ENCODE measurements at places on chromosomes 13 and 19.

- DNase-seq, result no peak
These were observed 96.2 kb downstream of the SUCLA2 start for GRCh38 chr13:47904891-47905290.

- no peak for DNase-seq
These were observed 37.5 kb downstream of the ARRDC2 start for GRCh38 chr19:18045307-18046050.

DNA sequence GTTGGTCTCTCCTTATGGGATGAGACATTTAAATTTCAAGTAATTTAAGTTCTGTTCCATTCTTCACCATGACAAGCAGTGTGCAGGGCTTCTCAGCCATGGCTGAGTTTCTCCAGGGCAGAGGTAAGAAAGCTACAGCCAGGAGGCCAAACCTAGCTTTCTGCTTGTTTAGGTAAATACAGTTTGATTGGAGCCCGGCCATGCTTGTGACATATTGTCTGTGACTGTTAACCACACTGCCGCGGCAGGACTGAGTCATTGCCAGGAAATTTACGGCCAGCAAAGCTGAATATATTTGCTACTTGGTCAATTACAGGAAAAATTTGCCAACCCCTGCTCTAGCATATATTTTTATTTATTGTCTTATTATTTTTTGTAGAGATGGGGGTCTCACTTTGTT, 10.7 kb downstream of the NLRP8 start:
- DNase-seq, result no peak

GRCh38 chr13:111111376-111111937, 3.7 kb upstream of the ARHGEF7 start:
- no peak for DNase-seq

DNA sequence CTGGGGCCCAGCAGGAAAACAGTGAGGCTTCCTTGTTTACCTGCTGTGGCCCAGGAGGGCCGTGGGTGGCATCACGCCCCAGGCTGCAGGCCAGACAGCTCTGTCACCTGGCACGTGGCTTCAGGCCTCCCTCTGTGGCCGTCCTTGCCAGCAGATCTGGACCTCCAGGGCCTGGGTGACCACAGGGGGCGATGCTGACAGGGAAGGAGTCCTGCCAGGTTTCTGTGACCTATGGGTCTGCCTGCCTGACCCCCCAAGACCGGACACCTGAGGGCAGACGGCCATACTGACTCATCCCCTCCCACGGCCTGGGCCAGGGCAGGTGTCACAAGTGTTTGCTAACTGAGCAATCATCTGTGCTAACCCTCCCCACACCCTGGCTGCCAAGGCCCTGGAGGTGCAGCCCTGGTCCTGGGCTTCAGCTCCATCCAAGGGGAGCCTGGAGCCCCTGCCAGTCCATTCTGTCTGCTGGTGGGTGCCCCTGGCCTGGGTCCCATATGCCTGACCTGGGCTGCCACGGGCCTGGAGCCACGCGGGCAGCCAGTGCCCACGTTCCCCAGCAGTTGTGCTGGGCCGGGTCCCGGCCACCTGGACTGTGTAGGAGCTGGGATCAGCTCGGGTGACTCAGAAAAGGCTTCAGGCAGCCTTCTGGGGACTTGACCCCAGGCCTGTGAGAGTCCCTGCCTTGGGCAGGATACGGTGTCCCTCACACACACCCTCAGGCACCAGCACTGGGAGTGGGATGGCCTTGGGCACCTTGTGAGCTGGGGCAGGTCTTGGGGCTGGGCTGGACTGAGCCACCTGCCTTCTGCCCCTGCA, 3.7 kb downstream of the CDC34 start:
- DNase-seq, result peak; percentile 51

DNA sequence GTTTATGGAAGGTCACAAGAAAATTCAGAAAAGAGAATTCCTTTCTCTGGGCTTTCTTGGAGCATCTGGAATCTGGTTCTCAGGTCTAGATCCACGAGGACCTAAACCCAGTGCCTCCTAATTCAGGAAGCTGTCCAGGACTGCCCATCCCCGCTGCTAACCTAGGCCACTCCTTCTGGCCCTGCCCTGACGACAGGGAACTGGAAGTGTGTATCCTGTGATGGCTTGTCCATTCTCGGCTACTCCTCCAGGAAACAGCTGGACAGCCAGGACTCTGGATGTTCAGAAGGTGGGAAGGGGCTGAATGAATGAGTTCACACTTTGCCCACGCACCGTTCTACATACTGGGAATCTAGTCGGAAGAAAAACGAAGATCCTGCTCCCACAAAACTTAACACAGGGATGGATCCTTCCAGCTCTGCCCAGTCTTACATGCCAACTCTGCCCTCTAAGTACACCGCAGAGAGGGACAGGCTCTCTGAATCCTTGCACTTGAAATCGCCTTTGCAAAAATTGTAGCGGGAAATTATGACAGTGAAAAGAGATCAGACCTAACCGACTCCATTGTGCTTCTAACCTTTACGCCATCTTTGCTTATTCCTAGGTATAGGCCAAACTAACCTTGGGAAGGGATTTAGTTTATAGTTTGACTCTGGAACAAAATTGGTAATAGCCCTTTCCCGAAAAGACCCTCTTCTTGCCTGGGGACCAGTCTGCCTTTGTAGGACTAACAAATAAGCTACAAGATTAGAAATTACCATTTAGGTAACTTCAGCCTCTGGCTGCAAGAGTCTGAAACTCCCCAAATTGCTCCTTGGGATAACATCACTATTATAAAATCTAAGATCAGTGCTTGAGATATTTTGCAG, 1.8 kb downstream of the LSM4 start:
- DNase-seq, result no peak

- DNase-seq, result peak; percentile 46
These were observed 4.3 kb upstream of the RAP2A start for GRCh38 chr13:97429681-97430081.

DNA sequence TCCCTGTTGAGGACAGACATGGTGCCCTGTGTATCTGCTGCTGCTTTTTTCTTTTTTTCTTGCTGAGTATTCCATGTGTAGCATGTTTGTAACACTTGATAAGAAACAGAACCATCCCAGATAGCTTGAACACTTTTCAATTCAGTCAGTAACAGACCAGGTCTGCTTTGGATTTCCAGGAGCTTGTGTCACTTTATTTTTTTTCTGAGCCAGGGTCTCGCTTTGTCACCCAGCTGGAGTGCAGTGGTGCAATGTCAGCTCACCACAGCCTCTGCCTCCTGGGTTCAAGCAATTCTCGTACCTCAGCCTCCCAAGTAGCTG, 43.7 kb downstream of the BBC3 start:
- no peak for DNase-seq

DNA sequence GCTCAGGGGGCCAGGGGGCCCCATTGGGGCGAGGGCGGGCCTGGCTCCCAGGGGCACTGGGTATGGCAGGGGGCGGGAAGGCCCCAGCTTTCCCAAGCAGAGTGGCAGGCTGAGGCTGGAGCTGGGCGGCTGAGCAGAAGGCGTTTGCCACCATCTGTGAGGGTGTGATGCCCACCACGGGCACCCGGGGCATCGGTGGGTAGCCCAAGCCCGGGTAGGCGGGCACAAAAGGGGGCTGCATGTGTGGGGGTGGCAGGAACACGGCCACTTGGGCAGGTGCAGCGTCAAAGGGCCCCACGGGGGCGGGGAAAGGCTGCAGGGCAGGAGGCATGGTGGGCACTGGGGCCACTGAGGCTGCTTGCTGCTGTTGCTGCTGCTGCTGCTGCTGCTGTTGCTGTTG, 22.8 kb downstream of the NUMBL start:
- DNase-seq, result no peak

DNA sequence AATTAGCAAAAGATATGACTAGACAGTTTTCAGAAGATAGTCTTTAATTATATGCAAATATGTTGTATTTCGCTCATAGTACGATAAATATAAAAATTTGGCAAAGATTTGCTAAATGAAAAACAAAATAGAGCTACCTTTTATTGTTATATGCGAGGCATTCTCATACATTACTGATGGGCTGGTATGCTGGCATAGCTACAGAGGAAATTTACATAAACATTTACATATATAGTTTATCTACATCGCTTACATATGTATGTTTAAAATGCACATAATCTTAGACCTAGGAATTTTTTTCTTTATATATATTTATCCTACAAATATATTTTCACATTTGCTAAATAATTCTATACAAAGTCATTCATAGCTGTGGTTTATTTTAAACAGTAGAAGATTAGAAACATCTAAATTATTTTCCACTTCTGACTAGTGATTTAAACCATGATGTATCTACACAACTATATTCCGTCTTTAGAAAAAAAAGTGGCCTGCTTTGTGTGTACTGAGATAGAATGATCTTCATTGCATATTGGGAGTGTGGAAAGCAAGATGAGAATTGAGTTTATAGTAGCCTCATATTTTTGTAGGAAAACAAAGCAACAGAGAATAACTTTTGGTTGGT, 1345.0 kb upstream of the SLC10A2 start:
- DNase-seq, result no peak

GRCh38 chr13:25166306-25166705, 5.8 kb downstream of the AMER2 start:
- DNase-seq, result no peak

GRCh38 chr19:41233748-41234240, 14.8 kb downstream of the AXL start:
- DNase-seq, result no peak

GRCh38 chr13:114054830-114055439, 77.5 kb downstream of the RASA3 start:
- no peak for DNase-seq

GRCh38 chr13:53442979-53443378, 414.4 kb downstream of the OLFM4 start:
- no peak for DNase-seq

DNA sequence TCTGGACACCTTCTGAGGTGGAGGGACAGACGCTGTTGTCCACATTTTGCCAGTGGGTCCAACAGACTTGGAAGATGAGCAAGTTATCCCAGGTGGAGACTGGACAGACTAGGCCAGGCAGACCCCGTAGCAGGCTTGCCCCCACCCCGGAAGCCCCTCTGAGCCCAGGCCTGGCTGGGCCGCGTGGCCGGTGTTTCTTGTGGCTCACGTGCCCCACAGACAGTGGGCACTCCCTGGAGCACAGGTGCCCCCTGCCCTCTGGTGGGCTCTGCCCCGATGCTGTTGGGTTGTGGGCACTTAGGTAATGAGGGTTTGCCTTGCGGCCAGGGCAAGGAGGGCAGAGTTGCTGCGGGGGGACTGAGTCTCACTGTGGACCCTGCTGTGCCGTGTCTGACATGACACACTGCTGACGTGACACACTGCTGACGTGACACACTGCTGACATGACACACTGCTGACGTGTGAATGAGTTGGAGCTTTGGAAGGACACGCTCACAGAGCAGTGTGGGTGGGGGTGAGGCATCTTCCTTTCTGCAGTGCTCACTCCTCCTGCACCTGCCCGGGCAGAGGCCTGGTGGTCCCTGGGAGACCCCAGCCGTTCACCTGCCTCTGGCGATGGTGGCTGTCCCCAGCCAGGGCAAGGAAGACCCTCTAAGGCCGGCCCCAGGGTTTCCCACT, 25.1 kb downstream of the DOT1L start:
- no peak for DNase-seq

- no peak for DNase-seq
These were observed 141.9 kb downstream of the ZIC5 start for GRCh38 chr13:99829593-99830239.

DNA sequence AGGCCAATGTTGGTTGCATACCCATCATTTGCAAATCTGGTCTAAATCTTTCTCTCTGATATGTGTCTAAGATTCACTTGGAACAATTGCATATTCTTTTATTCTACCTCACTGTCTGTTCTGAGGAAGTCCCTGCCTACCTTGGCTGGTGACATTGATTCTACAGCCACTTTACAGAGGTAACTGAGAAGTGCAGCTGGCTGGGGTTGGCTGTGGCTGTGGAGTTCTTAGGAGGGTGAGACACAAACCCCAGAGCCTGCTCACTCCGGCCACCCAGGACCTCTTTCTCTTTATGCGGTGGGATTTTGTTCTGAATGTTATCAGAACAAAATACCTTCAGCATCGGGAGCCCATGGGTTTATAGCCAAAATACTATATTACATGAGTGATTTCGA, 54.5 kb upstream of the IRS2 start:
- DNase-seq, result no peak

- peak; percentile 72 for DNase-seq
These were observed 9.4 kb upstream of the AKT2 start for GRCh38 chr19:40294560-40294959.

- DNase-seq, result no peak
These were observed 4.8 kb upstream of the IGFL1 start for GRCh38 chr19:46224773-46225172.

GRCh38 chr13:98503175-98504028, 73.5 kb downstream of the STK24 start:
- DNase-seq, result no peak

GRCh38 chr13:106540613-106541012, 5.2 kb upstream of the EFNB2 start:
- DNase-seq, result no peak

DNA sequence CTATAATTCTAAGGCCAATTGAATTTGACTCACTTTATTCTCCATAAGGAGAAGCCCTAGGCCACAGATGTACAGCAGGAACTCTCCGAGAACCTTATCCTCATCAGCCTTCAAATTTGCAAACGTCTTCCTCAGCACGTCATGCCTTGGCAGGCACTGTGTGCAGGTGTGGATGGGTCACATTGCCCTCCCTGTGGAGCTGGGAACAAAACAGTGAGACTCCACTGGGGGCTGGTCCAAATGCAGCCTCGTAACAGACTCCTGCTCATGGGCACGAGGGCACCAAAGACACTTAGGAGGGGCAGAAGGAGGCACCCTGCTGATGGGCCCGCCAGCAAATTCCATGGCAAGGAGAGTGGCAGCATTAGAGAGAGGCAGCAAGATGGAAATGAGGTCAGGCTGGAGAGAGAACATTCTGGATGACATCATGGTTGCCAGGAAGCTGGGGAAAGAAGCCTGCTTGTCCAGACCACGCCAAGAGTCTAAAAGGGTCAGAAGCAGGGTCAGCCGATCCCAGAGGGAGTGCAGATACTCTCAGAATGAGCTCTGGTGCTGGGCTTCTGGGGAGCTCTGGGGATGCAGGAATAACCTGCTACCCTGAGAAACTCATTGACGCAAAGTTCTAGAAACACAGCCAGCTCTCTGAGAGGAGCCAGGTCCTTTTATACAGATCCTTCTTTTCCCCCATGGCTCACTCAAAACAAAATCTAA, 242.2 kb downstream of the B3GLCT start:
- DNase-seq, result peak; percentile 18

DNA sequence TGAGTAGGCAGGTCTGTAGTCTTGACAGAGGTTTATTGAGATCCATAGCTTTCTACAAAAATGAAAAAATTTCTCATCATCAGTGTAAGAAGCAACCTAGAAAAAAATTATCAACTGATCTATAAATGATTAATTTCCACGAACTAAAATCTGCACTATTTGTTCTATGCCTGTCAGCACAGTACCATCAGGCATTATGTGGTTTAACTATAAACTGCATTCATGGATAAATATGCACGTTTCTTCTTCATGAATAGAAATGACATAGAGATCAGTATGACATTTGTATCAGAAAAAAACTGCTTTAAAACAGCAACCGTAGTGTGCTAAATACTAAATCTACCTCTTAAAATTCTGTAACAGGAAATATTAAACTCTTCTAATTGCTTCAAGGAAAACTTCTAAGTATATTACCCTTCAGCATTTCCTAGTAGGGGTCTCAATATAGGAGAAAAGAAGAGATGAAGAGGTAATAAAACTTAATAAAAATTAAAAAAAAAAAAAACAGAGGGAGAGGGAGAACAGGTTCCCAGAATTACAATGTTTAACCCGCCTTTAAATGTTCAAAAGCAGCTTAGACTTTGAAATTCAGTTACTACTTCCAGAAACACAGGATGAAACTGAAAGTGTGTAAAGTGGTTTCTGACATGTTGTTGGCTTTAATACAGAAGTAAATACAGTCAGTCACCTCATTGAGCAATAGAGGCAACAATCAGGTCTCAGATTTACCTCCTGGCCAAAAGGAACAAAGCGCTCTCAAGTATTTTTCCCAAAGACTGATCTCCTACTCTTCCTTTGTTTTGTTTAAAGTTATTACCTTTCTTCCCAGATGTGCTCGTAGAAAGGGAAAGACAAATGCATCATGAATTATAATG, 144.4 kb downstream of the DIAPH3 start:
- DNase-seq, result no peak

Measured in substantia nigra (tissue), 51 donors.